Renal cortex interstitium (tissue), 15 donors: ENCODE measurements at places on chromosomes 6 and 20. TPM values are rescaled to one million over a fixed set of nuclear protein-coding genes. Genes with fewer than 3 reads are reported as not detected.

DNA sequence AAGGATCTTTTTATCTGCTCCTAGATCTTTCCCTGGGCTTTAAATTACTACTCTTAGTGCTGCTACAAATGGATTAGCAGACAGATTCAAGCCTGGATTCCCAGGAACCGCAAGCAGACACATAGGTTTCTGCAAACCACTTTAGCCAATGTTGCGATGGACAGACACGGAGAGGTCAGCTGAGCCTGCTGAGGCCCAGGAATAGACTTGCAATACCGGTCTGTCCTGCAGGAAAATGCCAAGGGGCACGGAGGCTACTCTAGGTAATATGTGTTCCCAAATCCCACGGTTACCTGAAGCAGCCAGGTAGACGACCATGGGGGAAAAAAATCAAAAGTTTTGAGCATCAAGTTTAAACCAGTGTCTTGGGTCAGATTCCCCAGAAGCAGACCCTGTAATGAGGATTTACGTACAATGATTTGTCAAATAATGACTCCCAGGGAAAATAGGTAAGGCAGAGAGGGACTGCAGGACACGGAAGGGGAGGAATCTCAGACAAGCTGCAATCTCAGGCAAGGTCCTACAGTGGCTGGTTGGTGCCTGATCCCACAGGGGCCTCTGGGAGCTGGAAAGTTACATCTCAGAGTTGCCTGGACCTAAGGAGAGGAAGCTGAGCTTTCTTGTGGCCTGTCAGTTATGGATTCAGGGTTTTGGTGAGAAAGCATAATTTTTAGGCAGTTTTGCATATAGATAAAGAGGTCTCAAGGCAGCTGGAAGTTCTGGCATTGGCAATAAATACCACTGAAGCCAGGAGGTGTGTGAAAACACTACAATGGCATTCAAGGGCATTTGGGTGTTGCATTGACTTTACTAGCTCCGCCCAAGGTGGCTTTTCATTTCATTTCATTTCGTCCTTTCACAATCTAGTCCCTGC is 12.5 kb downstream of the OTOR start:
- no peak for DNase-seq

GRCh38 chr6:3937438-3937837 is 88.3 kb downstream of the FAM50B start:
- DNase-seq = no peak

GRCh38 chr20:3970016-3970415 is 45.3 kb downstream of the RNF24 start:
- no peak for DNase-seq

- no peak for DNase-seq
Measured at GRCh38 chr6:43075670-43076463, at the start of gene PTK7. Gene PTK7 (plus strand): TSS chr6:43076314. CDS start chr6:43076489, 175 bp downstream.

DNA sequence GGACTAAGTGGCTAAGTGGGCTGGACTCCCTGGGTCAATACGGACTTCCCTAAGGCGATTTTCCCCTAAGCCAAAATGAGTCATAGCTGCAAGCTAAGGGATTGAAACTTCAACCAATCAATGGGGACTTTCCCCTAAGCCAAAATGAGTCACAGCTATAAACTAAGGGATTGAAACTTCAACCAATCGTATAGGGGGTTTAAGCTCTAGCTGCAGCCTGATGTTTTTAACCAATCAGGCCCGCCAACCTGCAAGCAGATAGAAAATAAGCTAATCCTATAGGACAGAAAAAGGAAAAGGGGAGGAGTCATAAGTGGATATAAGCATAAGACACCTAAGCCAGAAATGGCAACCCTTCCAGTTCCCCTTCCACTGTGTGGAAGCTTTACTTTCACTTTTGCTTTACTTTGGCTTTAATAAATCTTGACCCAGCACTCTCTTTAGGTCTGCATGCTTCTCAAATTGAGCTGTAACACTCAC is 655.0 kb upstream of the HS3ST5 start:
- DNase-seq = no peak

DNA sequence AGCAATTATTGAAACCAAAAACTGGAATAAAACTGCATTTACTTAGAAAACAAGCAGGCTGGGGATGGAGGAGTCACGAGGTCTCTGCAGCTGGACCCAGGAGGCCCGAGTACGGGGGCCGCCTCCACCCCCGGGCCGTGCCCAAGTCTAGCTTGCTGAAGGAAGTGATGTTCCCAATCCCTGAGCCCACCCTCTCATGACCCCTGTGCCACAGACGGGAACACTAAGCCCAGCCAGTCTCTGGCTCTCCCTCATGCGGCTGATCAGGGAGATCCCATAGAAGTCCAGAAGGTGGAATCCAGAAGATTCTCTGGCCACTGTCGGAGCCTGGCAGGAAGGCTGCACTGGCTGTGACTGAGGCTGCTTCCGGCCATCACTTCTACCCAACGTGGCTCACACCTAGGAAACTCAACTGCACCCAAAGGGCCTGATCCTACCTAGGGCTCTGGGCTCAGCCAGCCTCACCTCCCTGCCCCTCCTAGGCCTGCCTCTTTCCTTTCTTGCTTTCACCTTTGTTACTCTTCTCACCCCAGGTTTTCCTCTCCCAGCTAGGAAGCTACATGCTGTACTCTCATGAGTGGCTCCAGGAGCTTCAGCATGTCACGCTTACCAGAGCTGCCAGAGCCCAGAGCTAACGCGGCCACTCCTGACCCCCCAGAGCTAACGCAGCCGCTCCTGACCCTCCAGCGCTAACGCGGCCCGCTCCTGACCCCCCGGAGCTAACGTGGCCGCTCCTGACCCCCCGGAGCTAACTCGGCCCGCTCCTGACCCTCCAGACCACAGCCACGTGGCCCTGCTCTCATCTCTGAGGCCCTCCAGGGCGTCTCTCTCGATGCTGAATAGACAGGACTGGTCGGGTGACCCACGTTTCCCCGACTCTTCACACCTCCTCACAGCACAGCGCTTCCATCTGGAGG is 24.7 kb upstream of the HELZ2 start:
- no peak for DNase-seq

DNA sequence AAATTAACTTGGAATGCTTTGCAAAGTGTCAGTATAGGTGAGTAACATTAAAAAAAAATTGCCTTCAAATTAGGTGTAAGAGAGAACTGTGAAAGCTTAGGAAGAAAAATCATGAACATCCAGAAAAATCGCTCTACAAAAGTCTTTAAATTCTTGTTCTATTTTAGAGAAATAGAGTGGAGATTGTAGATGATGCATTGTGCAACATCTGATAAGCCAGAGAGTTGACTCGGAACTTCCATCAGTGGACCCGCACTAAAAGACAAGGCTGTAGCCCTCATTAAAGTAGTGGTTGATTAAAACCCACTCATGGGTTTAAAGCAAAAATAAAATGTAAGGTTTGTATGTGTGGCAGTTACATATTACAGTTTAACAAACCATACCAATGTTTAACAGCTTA is 35.8 kb downstream of the MAP3K4 start:
- DNase-seq = no peak

The SIM1 gene
- 21.2 TPM for polyA plus RNA-seq
